ENCODE measurements at places on chromosomes 3 and 15. TPM values are rescaled to one million over a fixed set of nuclear protein-coding genes. Genes with fewer than 3 reads are reported as not detected.

DNA sequence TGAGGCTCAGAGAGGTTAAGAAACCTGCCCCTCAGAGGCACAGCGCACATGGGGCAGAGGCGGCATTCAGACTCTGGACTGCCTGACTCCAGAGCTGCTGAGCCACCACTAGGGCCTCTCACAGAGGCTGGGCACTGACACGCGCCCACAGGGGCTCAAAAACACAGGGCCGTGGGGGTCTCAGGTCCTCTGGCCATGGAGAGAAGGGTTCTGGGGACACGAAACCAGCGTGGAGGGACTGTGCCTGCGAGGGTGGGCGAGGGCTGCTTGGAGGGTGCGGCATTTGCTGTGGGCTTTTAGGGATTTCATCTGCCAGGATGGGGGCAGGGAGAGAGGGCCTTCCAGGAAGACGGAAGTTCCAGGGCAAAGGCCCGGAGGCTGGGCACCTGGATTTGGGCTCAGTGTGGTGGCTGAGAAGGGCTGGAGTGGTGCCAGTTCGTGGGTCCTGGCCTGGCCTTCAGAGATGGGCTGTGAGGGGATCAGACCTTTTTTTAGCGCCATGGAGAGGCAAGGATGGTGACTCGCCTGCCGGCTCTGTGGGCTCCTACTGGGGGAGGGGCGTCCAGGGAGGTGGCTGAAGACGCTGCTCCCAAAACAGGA is 69.6 kb downstream of the EFCAB12 start:
- peak; percentile 8 for DNase-seq

DNA sequence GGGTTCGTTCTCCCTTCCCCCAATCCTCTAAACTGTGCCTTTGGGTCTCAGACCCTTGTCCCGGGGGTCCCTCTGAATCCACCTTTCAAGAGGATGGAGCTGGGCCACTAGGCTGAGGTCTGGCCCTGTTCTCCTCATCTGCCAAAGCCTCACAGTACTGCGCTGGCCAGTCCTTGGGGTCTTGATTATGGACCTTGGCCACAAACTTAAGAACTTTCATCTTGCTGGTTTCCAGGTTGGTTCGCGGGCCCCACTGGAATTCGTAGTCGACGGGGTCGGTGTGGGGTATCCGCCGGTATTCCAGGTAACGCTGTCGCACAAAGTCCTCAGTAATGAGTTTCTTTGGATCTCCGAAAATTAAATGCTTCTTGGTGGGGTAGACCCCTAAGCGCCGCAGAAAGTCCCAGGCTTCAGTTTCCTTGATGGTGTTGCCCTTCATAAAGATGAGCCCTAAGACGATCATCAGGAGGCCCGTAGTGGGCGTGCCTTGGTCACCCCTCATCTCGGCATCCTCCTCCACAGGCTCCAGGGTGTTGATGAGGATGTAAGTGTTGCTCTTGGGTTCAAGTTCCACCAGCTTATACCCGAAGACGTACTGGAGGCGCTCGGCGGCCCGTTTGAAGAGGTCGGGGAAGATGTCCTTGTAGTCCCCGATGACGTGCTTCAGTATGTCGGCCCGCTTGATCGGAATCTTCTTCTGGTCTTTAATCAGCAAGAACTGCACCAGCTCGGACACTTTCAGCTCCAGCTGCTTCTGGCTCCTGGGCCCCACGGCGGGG is 727 bp downstream of the NSMCE3 start:
- DNase-seq = peak; percentile 34

Gene TICRR
- 3.0 TPM for total RNA-seq

Gene PLXNB1
- total RNA-seq = 5.2 TPM

Gene HYAL1
- 0.36 TPM for total RNA-seq

Data from IMR-90 (cell line).